ENCODE measurements at places on chromosomes 4 and X.
A peak's percentile ranks its signal among the peaks of the same experiment; 100 is the strongest.

DNA sequence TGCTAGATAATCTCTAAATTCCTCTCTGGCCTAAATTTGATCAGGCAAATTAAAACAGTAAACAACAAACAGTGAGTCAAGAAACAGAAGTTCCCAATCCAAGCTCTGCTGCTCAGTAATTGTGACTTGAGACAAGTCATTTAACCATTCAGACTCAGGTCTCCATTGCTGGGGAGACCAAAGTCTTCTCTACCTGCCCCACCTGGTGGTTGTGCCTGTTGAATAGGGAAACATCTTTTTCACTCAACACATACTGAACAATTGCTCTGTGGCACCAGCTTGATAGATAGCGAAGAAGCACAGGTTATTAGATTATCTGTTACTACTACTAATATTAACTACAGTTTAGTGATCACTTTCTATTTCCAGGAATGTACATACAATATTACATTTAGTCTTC, 112.1 kb upstream of the EOLA2 start:
- DNase-seq = no peak

- no peak for DNase-seq
Measured at GRCh38 chrX:40530509-40530908, 50.3 kb upstream of the ATP6AP2 start.

DNA sequence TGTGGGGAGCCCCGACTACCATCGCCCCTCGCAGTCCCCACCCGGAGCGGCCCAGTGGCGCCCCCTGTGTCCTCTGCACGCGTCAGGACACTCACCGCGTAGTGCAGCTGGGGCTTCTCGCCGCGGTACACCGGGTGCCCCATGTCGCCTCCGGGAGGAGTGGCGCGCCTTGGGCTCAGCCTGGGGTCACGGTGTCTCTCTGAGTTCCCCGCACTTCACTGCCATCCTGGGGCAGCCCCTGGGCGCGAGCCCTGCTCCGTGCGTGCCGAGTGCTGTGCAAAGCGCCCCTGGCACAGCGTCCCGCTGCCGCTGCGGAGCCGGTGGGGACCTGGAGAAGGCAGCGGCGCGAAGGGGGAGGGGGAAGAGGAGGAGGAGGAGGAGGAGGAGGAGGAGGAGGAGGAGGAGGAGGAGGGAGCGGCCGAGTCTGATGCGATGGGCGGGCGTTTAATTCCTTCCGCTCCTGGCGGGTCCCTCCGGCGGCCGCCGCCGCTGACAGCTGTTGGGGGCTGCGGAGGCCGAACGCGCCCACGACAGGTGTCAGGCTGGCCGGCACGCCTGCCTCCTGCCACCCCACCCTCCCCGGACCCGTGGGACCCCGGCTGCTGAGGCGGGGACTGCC, 134.3 kb downstream of the AMELX start:
- DNase-seq = peak; percentile 84

GRCh38 chrX:68647156-68647957, at the start of gene STARD8:
Gene STARD8, plus strand, starts transcription at chrX:68647666. Its CDS starts 217 bp downstream, at chrX:68647883.
- DNase-seq = no peak

GRCh38 chr4:188417181-188417580, 277.9 kb downstream of the TRIML1 start:
- no peak for DNase-seq

- DNase-seq = no peak
Measured at GRCh38 chrX:48465336-48465933, 4.6 kb downstream of the SLC38A5 start.

- DNase-seq = no peak
Measured at GRCh38 chr4:4642496-4643000, 100.7 kb upstream of the STX18 start.

DNA sequence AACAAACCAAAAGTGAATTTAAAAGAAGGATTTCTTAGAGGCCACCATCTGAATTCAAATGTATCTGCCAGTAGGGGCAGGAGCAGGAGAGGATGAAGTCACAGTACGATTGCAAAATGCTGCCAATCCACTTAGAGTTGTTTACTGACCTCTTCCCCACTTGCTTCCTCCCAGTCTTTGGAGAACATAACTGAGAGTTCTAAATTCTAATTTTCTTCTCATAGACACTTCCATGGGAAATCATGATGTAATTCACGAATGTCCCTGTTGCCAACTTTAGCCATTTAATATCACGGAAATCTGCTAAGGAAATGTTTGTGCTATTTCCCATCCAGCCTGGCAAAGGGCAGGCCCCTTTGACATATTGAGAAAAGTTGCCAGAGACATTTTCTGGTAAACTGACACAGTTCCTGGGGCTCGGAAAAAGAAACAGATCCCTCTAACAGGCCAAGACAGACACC, 33.6 kb upstream of the NOCT start:
- DNase-seq = no peak

- no peak for DNase-seq
Measured at GRCh38 chr4:108820492-108821350, 57.9 kb upstream of the ETNPPL start.

- peak; percentile 71 for DNase-seq
Measured at GRCh38 chr4:147924604-147925412, 192.9 kb downstream of the ARHGAP10 start.

DNA sequence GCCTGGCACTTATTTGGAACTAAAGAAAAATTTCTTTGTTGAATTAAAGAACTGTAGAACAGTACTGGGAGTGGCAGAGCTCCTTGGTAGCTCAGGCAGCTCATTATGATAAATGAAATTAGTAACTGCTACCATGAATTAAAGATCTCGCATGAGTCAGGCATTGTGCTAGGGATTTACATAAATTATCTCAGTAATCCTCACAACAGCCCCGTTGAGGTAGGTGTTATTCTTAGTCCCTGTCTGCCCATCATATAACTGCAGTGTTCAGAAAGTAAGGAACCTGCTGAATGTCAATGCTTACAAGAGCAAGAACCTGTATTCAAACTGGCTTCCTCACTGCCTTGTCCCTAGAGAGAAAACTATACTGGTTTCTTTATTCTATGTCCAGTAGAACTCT, 108.3 kb downstream of the NLGN4X start:
- DNase-seq = no peak

DNA sequence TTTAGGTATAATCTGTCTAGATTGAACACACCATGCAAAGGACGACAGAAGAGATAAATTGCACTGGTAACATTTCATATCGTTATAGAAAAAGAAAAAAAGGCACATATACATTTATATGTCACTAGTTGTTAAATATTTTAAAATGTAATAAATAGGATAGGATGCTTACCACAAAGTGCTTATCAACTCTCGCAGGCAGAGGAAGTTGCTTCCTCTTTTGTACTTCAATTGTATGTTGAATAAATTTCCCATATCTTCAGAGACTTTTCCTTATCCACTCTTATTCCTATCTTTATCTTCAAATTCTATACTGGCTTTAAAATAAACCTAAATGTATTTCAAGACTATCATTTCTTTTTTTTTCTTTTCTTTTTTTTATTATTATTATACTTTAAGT, 163.3 kb upstream of the SPOCK3 start:
- no peak for DNase-seq

DNA sequence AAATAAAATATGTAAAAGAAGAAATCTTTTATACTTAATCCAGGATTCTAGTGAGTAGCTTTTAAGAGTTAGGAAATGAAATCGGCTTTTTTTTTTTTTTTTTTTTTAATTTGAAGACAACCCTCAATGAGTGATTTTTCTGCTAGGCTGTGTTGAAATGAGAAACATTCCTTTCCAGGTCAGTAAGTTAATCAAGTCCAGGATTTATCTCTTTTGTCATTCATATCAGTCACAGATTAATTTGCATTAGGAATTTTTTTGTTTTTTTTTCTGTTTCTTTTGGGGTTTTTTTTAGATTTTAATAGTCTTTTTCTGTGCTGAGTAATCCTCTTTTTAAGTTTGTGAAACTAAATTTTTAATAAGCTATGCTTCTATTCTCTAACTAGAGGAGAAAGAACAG, 448.1 kb downstream of the ADGRL3 start:
- DNase-seq = no peak

DNA sequence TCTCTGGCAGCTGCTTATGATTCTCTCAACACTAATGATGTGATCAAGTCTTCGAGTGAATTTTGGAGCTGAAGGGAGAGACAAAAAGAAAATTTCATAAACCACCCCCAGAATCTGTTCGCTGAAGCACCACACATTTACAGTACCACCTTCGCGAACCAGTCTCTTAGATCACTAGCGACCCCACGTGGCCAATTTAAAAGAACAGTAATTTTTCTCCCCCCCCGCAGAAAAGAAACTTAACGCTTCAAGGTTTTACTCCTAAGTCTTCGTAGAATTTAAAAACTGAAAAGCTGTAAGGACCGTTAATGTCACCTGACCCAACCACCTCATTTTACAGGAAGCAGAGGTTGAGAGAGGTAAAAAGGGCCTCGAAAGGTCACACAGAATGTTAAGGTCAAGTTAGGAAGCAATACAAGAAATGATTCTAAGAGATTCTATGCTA, 187.5 kb downstream of the QDPR start:
- no peak for DNase-seq

DNA sequence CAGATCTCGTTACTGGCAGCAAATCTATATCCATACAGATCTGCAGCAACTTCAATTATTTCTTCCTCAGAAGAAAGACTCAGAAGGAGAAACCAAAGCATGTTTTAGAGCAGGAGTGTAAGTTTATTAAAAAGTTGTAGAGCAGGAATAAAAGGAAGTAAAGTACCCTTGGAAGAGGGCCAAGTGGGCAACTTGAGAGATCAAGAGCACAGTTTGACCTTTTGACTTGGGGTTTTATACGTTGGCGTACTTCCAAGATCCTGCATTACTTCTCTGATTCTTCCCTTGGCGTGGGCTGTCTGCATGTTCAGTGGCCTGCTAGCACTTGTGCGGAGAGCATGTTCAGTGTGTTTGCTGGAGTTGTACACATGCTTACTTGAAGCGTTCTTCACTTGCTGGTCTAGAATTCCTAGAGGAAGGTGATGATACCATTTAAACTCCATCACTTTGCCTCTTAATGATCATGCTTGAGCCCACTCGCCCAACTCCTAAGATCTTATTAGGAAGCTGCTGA, 1114.7 kb upstream of the PABPC4L start:
- DNase-seq = no peak

DNA sequence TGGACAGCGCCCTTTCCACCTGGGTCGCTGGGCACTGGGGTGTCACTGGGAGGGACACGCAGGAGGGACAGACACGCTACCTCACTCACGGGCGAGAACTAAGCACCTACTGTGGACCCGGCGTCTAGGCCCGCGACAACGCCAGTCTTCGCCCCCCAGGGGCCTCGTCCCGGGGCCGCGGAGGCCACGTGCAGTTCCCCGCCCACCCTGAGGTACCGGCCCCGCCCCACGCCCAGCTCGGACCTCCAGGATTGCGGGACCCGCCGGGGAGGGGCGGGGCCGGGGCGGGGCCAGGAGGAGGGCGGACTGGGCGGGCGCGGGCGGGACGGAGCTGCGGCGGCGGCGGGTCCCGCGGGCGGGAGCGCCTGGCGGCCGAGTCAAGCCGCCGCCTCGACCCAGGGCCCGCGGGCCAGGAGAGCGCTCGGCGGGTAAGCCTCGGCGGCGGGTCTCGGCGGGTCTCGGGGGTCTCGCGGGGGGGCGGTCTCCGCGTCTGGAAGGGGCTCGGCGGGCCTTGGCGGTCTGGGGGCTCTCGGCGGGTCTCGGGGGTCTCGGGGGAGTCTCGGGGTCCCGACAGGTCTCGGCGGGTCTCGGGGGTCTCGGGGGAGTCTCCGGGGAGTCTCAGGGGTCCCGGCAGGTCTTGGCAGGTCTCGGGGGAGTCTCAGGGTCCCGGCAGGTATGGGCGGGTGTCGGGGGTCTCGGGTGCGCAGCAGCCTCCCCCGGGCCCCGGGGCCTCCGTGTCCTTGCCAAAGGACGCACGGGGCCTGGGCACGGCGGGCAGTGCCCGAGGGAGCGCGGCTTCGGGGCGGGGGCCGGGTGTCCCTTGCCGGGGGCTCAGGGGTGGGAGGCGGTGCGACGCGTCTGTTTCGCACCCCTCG, at the start of gene SH3BP2:
SH3BP2 (plus strand) TSS at position 375 of the 875 bp plus-strand sequence. CDS start 27,533 bp downstream, outside the sequence.
- no peak for DNase-seq

DNA sequence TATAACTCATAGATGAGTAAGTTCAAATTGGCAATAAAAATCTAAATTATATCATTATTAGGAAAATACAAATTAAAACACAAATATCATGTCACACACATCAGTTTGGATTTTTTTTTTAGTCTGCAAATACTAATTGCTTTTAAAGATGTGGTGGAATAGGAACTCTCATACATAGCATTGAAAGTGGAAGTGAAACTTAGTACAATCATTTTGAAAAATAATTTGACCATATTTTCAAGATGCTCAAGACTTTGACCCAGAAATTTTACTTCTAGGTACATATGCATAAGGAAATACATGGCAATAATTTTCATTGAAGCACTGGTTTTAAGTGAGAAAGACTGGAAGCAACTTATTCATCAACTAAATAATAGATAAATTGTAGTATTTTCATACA, 147.5 kb upstream of the SMIM31 start:
- no peak for DNase-seq

DNA sequence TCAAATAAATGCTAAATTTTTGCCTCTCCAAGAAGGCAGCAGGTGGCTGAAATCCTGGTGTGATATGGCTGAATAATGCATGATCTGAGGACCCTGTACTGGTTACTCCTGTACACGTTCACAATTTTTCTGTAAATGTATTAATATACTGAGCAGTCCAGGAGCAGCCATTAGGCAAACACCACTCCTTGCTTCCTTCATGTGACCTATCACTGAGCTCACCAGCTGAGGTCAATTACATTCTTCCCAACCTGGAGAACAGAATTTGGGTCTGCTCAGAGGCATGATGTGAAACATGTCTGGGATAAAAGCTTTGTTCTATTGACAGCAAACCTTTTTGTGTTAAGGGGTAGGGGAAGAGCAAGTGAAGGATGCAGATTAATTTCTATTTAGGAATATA, 26.9 kb downstream of the RAB40AL start:
- DNase-seq = no peak

DNA sequence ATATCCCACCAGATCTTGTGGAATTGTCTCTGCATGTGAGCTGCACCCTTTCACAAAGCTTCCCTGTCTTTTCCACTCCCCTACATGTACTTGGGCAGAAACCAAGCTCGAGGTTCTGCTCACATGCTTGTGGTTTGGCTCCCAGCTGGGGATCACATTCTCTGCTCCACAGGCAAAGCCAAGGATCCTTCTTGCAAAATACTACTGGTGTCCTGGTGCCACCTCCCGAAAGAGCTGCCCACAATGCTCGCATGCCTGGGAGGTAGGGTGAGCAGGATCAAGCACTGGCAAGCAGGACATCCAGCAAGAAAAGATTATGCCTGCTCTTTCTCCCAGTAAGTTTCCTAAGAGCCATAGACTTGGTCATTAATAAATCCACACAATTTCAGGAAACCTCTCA, 45.1 kb upstream of the PPARGC1A start:
- no peak for DNase-seq

- DNase-seq = no peak
Measured at GRCh38 chrX:14351611-14352303, 177.6 kb upstream of the GLRA2 start.

DNA sequence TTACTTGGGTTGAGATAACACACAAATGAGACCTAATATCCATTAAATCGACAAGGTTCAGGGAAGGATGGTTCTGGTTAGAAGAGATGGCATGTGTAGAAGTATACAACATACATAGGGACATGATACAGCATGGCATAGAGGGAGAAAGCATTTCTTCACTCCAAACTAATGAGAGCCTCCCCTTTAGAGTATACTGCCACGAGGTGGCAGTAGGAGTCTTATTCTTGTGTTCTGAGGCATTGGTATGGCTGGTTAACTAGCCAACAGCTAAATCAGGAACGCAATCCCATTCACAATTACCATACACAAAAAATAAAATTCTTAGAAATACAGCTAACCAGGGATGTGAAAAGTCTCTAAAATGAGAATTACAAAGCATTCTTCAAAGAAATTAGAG, 29.1 kb upstream of the TRO start:
- no peak for DNase-seq

Data from posterior cingulate gyrus (tissue), 11 donors.